ENCODE measurements at places on chromosomes 6 and 20.

- no peak for DNase-seq
These were observed 92.6 kb upstream of the PRDM1 start for GRCh38 chr6:105993341-105994117.

DNA sequence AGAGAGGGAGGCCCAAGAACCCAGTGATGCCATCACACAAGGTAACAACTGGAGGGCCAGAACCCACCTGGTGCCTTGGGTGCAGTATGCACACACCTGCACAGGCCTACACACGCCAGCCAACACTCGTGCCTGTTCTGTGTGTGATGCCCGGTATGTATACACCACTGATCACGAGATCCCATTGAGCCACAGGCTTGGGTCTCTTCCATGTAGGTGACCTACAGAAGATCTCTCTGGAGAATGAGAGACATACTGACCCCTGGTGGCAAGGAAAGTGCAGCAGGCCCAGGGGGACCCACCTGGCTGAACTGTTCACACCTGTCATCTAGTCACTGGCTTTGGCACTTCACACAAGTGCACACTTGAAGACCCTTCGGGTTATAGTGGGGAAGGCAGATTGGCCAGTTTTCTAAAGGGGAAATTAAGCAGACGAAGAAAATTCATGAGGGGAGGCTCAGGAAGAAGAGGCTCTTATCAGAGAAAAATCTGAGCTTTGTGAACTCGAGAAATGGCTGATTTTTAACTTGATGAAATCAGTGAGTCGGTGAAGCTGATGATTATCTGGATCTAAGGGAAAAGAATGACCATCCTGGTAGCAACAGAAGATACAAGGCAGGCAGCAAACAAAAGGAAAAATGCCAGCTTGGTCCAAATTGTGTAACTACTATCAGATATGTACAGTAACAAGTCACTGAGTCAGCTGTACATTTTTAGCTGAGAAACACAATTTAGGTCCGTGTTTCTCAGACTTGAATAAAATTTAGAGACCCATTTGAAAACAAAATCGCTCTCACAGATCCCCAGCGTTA is 69.1 kb upstream of the PBOV1 start:
- no peak for DNase-seq

- no peak for DNase-seq
These were observed 98.6 kb upstream of the RNF24 start for GRCh38 chr20:4113615-4114603.

DNA sequence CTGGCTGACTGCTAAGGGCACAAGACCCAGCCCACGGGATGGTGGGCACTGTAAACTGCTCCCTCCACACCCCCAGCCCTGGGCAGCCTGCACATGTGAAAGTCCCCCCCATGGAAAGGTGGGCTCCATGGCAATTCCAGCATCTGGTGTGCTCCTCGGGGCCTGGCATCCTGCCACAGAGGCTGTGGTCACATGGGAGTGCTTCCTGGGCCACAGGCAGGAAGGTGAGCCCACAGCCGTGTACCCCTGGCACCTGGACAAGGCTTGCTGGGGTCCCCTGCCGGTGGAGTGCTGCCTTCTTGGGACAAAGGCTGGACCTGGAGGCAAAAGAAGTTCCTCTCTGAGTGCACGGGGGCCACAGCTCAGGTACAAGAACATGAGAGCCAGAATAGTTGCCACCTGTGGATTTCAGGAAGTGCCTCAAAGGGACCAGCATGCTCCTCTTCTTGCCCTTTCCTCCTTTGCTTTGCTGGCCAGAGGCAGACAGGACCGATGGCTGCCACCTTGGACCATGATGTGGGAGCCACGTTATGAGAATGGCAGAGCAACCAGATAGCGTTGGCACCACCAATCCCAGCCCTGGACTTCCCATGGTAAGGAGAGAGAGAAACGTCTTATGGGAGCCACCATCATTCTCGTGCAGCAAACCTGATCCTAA is 120.2 kb upstream of the MLN start:
- no peak for DNase-seq

GRCh38 chr6:13695252-13695651 is 16.4 kb downstream of the RANBP9 start:
- DNase-seq: no peak

DNA sequence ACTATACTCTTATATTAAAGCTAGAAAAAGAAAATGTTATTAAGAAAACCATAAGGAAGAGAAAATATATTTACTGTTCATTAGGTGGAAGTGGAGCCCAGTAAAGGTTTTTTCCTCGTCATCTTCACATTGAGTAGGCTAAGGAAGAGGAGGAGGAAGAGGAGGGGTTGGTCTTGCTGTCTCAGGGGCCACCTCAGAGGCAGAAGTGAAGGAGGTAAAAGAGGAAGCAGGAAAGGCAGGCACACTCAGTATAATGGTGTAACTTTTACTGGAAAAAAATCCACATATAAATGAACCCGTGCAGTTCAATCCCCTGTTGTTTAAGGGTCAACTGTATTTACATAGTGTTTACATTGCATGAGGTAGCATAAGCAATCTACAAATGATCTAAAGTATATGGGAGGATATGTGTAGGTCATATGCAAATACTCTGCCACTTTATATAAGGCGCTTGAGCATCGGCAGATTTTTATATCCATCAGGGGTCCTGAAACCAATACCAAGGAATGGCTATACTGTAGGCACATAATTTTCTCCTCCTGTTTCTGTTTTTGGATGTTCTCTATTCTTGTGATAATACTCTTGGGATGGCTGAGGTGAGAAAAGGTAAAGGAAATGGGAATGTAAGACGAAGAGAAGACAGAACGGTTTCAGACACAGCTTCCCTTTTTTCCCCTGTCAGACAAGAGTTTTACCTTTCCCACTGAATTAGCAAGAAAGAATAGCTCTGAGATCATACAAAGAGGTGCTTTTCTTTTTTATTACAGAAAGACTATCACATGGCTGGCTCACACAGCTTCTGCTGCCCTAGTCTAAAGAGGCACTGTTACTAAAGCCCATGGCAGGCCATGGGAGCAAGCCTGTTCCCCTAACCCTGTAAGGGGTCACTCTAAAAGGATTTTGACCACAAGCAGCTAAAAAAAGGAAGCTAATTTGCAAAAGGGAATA is 59.9 kb downstream of the NUDT3 start:
- no peak for DNase-seq

DNA sequence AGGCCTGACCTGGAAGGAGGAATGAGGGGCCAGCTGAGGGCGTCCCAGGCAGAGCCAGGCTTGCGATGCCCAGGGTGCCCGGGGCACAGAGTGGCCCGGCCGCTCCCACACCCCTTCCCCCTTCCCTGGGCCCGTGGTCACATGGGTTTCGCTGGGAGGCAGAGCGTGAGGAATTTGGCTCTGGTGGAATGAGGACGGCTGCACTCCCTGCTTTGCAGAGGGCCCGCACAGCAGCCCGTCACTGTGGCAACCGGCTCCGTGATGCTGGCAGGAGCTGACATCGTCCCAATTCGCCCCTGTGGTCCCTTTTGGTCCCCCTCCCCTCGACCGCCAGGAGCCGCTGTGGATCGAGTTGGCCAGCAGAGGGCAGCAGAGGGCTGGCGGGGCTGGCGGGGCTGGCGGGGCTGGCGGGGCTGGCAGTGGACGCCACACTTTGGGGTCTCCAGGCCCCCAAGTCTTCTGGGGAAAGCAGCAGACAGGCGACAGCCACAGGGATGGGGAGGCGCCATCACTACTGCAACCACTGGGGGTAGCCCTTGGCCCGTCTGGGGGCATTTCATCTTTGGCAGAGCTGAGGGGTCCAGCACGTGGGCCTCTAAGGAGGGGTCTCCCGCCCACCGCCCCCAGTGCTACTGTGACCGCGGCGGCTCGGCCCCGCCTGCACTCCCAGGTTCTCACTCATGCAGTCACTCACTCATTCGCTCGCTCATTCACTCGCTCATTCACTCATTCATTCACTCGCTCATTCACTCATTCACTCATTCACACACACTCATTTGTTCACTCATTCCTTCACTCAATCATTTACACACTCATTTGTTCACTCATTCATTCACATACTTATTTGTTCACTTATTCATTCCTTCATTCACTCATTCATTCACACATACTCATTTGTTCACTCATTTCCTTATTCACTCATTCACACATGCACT is 49.7 kb upstream of the BHLHE23 start:
- peak; percentile 24 for DNase-seq

GRCh38 chr6:170029416-170030283 is 261.2 kb downstream of the DLL1 start:
- DNase-seq: no peak

- DNase-seq: no peak
These were observed 146.1 kb upstream of the AKAP12 start for GRCh38 chr6:151093706-151094105.

DNA sequence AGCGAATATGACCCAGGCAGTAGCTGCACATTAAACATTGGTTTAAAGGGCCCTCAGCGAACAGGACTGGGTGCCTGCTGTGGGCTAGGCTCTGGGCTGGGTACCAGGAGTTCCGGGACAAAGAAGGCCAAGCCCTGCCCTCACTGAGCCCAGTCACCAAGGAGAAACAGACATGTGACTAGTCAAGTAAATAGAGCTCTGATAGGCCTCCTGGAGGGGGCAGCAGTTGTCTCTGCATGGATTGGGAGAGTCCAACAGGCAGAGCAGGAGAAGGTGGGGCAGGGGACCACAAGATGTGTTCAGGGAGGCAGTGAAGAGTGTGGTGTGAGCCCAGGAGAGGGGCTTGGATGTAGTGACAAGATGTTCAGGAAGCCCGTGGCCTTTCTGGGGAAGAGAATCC is 3.1 kb downstream of the HM13 start:
- DNase-seq: no peak

- DNase-seq: no peak
These were observed 91.5 kb upstream of the ZNF217 start for GRCh38 chr20:53685070-53685595.

DNA sequence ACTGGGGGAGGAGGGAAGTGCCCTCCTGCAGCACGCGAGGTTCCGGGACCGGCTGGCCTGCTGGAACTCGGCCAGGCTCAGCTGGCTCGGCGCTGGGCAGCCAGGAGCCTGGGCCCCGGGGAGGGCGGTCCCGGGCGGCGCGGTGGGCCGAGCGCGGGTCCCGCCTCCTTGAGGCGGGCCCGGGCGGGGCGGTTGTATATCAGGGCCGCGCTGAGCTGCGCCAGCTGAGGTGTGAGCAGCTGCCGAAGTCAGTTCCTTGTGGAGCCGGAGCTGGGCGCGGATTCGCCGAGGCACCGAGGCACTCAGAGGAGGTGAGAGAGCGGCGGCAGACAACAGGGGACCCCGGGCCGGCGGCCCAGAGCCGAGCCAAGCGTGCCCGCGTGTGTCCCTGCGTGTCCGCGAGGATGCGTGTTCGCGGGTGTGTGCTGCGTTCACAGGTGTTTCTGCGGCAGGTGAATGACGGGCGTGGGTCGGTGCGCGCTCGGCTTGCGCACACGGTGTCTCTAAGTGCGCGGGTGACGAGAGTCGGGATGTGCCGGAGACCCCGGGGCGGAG is at the start of gene CDKN1A:
Gene CDKN1A, plus strand, starts transcription at position 227 of the 555 bp plus-strand sequence. CDS start 5,388 bp downstream, outside the sequence.
- peak; percentile 60 for DNase-seq

Data from stimulated activated CD4-positive, alpha-beta T cell treated with anti-CD3 and anti-CD28 coated beads, TNF-alpha, amount 100 ng/mL, for 48 hours (primary cell).